ENCODE measurements at places on chromosomes 5 and 9.

DNA sequence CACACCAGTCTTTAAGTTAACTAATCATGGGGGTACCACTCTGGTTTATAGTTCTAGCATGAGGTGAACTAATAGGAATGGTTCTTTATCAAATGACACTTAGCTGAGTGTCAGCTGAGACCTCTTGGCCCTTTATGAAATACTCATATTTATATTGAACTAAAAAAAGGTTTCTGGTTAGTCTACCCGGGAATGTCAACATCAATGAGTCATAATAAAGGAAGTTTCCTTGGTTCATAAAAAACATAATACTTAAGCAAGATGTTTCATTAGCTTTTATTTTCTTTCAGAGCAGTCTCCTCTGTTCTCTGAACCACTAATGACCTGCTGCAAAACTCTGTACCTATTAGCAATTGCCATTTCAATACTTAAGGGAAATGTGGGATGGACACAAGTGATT is 13.7 kb downstream of the DAB2 start:
- no peaks in the 10 kb centered on the region for H3K4me1 ChIP-seq
- no peak for DNase-seq
- peaks cover 30% of the 10 kb centered on the region for H3K27me3 ChIP-seq
- no peak overlapping the region for H3K4me3 ChIP-seq
- no peak overlapping the region for H3K27ac ChIP-seq
- H3K36me3 ChIP-seq: no peaks in the 10 kb centered on the region

DNA sequence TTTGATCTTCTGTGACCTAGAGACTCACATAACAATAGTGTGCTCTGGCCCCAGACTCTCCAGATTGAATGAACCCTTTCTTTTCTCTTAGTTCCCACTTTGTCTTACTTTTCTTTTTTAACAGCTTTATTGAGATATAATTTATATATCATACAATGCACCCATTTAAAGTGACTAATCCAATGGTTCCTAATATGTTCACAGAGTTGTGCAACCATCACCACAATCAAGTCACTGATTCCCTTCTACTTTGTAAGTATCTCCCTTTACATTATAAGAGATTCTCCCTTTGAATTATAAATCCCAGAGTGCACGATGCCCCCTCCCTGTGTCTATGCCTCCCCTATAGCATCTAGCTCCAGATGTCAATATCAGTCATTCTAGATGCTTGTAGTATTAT is 172.4 kb downstream of the HINT1 start:
- H3K4me3 ChIP-seq: no peak overlapping the region
- no peaks in the 10 kb centered on the region for H3K27me3 ChIP-seq
- no peak for DNase-seq
- H3K4me1 ChIP-seq: no peaks in the 10 kb centered on the region

GRCh38 chr5:119323601-119324000 is 32.2 kb upstream of the TNFAIP8 start:
- H3K27me3 ChIP-seq: no peaks in the 10 kb centered on the region
- DNase-seq: no peak
- H3K36me3 ChIP-seq: peaks cover 15% of the 10 kb centered on the region
- peak overlapping the region; percentile 70 for H3K27ac ChIP-seq
- no peak overlapping the region for H3K4me3 ChIP-seq
- H3K4me1 ChIP-seq: peaks cover 87% of the 10 kb centered on the region

DNA sequence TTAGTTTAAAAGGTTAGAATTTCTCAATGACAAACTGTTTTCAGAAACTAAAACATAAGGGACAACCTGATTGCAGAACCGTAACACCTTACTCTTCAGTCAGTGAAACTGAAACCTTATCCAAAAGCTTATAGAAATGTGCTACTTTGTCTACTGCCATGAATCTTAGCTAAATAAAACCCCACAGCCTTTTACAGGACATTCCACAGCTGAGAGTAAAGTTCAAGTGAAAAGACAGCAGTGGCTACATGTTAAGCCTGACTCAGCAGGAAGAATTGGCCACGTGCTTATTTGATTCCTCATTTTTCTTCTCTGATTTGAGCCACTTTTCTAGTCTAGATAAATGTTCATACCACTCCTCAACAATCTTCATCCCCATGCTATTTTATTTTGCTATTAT is 278.7 kb upstream of the ISL1 start:
- DNase-seq: no peak
- H3K4me1 ChIP-seq: no peaks in the 10 kb centered on the region
- H3K4me3 ChIP-seq: no peak overlapping the region
- H3K27me3 ChIP-seq: no peaks in the 10 kb centered on the region
- H3K27ac ChIP-seq: no peak overlapping the region

DNA sequence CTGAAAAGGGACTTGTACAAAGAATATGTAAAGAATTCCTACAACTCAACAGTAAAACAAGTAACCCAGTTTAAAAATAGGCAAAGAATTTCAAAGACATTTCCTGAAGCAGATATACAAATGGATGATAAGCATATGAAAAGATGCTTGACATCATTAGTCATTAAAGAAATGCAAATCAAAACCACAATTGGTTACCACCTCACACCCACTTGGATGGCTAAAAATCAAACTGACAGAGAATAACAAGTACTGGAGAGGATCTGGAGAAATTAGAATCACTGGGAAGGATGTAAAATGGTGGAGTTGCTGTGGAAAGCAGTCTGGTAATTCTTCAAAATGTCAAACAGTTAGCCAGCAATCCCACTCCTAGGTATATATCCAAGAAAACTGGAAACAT is 12.5 kb upstream of the FOXE1 start:
- no peak for DNase-seq
- no peaks in the 10 kb centered on the region for H3K4me1 ChIP-seq
- H3K27me3 ChIP-seq: peaks cover 71% of the 10 kb centered on the region
- no peak overlapping the region for H3K4me3 ChIP-seq
- H3K27ac ChIP-seq: no peak overlapping the region

DNA sequence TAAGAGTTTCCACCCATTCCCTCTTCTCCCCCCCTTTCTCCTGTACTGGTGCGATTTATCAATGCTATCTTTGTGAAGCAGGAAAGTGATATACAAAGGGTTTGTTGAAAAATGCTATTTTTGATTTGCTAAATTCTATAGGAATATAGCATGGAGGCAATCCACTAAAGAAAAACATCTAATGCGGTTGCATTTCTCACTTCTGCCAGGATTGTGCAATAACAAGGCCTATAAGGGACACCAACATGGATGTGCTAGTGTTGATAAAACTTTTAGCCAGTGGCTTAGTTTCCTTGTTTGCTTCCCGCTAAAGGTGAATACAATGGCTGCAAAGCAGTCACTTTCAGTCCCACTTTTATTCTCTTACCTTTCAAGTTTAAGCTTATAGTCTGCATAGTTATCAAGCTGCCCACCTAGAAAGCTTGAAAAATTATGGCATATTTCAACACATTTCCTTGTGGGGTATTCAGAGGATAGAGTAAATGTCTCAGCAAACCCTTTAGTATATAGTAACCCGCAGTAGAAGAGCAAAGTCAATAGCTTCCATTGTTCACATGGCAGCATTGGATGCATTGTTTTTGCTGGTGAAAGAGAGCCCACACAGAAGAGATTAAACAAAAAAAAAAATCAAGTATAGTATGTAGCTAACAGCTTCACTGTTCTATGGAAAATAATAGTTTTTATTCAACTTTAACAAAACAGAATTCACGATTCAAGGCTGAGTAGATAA is 674.6 kb upstream of the SEMA6A start:
- no peaks in the 10 kb centered on the region for H3K4me1 ChIP-seq
- no peaks in the 10 kb centered on the region for H3K36me3 ChIP-seq
- H3K4me3 ChIP-seq: no peak overlapping the region
- H3K27ac ChIP-seq: no peak overlapping the region

GRCh38 chr5:124729720-124730359 is 16.6 kb downstream of the ZNF608 start:
- no peak overlapping the region for H3K4me3 ChIP-seq
- no peaks in the 10 kb centered on the region for H3K4me1 ChIP-seq
- H3K36me3 ChIP-seq: no peaks in the 10 kb centered on the region
- no peak overlapping the region for H3K27ac ChIP-seq
- peaks cover under 1% of the 10 kb centered on the region for H3K27me3 ChIP-seq

DNA sequence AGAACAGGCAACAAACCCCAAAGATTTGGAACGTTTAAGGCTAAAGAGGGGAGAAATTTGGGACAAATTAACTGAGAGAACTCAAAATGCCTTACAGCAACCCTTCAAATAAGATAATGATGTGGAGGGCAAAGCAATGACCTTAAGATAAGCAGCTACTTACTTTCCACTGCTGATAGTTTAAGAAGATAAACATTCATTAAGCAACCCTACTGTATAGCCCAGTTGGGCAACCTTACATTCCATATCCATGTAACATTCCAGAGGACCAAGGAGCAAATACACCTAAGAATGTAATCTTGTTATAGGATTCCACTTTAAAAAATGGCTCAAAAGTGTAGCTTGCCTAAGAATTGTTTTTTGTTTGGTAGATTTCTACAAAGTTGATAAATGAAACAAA is 14.8 kb downstream of the ETF1 start:
- peaks cover 30% of the 10 kb centered on the region for H3K4me1 ChIP-seq
- no peak overlapping the region for H3K4me3 ChIP-seq
- H3K27me3 ChIP-seq: no peaks in the 10 kb centered on the region
- H3K36me3 ChIP-seq: peaks cover 27% of the 10 kb centered on the region
- DNase-seq: no peak

GRCh38 chr5:104541141-104541785 is 978.7 kb upstream of the NUDT12 start:
- H3K4me1 ChIP-seq: no peaks in the 10 kb centered on the region
- H3K27me3 ChIP-seq: no peaks in the 10 kb centered on the region
- H3K4me3 ChIP-seq: no peak overlapping the region
- no peak overlapping the region for H3K27ac ChIP-seq
- no peaks in the 10 kb centered on the region for H3K36me3 ChIP-seq

- no peak for DNase-seq
- no peak overlapping the region for H3K27ac ChIP-seq
- H3K4me3 ChIP-seq: no peak overlapping the region
- no peaks in the 10 kb centered on the region for H3K36me3 ChIP-seq
Observed at GRCh38 chr5:158700231-158701006, 399.3 kb downstream of the EBF1 start.

DNA sequence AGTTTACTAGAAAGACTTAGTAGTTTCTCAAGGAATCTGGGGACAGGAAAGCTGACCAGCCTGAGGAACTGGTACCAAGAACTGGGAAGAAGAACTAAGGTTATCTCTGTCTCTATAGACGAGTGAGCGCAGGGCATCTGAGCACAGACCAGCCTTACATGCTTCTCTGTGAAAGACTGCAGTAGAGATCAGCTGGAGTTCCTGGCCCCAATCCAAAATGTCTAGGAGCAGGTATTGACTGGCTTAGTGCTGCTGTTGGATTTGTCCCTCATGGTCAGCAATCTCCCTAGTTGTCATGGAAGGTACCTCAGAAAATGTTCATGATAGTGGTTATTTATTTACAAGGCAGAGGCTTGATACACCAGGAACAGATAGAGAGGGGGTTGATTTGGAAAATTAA is 13.3 kb downstream of the NUP214 start:
- no peak for DNase-seq
- no peak overlapping the region for H3K27ac ChIP-seq
- H3K4me1 ChIP-seq: peaks cover under 1% of the 10 kb centered on the region
- H3K36me3 ChIP-seq: peaks cover 54% of the 10 kb centered on the region
- H3K27me3 ChIP-seq: no peaks in the 10 kb centered on the region
- H3K4me3 ChIP-seq: no peak overlapping the region

- H3K36me3 ChIP-seq: no peaks in the 10 kb centered on the region
- H3K27ac ChIP-seq: no peak overlapping the region
- H3K4me1 ChIP-seq: no peaks in the 10 kb centered on the region
- no peak for DNase-seq
- no peak overlapping the region for H3K4me3 ChIP-seq
Observed at GRCh38 chr9:105681724-105682123, 12.6 kb upstream of the TMEM38B start.

GRCh38 chr5:41067714-41068568 is 3.2 kb downstream of the MROH2B start:
- H3K27ac ChIP-seq: no peak overlapping the region
- H3K36me3 ChIP-seq: no peaks in the 10 kb centered on the region
- H3K4me3 ChIP-seq: no peak overlapping the region
- no peaks in the 10 kb centered on the region for H3K27me3 ChIP-seq

GRCh38 chr5:177496070-177496726 is 1.2 kb downstream of the PDLIM7 start:
- peaks cover 21% of the 10 kb centered on the region for H3K27me3 ChIP-seq
- H3K4me3 ChIP-seq: peak overlapping the region; percentile 62
- peaks cover 44% of the 10 kb centered on the region for H3K4me1 ChIP-seq
- DNase-seq: no peak

DNA sequence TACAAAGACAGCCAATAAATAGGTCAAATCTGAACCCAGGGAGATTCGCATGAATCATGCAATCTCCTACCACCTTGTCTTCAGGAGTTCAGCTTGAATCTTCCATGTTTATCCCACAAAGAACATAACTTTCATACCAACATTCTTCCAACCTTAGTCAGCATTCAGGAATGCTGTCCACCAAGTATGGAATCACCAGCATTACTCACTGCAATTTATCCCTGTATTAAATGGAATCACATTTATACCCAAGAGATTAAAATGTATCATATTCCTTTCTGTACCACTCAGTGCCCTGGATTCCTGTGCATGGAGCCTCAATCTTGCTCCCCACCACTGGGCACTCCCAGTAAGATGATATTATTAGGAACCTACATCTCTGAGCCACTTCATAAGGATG is 162.6 kb downstream of the GLIS3 start:
- H3K4me3 ChIP-seq: no peak overlapping the region
- DNase-seq: no peak
- no peak overlapping the region for H3K27ac ChIP-seq
- H3K36me3 ChIP-seq: no peaks in the 10 kb centered on the region
- no peaks in the 10 kb centered on the region for H3K27me3 ChIP-seq

GRCh38 chr5:137415231-137415681 is 83.9 kb downstream of the SPOCK1 start:
- no peak overlapping the region for H3K27ac ChIP-seq
- peaks cover 7% of the 10 kb centered on the region for H3K27me3 ChIP-seq
- DNase-seq: no peak
- H3K36me3 ChIP-seq: no peaks in the 10 kb centered on the region
- no peaks in the 10 kb centered on the region for H3K4me1 ChIP-seq

GRCh38 chr5:123807177-123807945 is 295.4 kb downstream of the CSNK1G3 start:
- H3K27me3 ChIP-seq: no peaks in the 10 kb centered on the region
- H3K4me1 ChIP-seq: no peaks in the 10 kb centered on the region
- H3K4me3 ChIP-seq: no peak overlapping the region
- no peak overlapping the region for H3K27ac ChIP-seq
- H3K36me3 ChIP-seq: no peaks in the 10 kb centered on the region

GRCh38 chr5:72587661-72588308 is 80.6 kb upstream of the ZNF366 start:
- no peak for DNase-seq
- no peaks in the 10 kb centered on the region for H3K36me3 ChIP-seq
- peaks cover 20% of the 10 kb centered on the region for H3K27me3 ChIP-seq
- H3K4me1 ChIP-seq: no peaks in the 10 kb centered on the region

GRCh38 chr9:121331992-121332685 is 37.9 kb downstream of the STOM start:
- H3K36me3 ChIP-seq: peaks cover 26% of the 10 kb centered on the region
- no peak for DNase-seq
- H3K4me3 ChIP-seq: no peak overlapping the region

GRCh38 chr5:112059579-112060135 is 302.7 kb upstream of the NREP start:
- H3K27me3 ChIP-seq: peaks cover 4% of the 10 kb centered on the region
- no peak overlapping the region for H3K27ac ChIP-seq
- no peak for DNase-seq
- H3K4me1 ChIP-seq: no peaks in the 10 kb centered on the region
- no peak overlapping the region for H3K4me3 ChIP-seq

GRCh38 chr9:79623799-79624721 is 52.3 kb downstream of the TLE4 start:
- peak; percentile 71 for DNase-seq
- H3K4me3 ChIP-seq: peak overlapping the region; percentile 29
- peaks cover 23% of the 10 kb centered on the region for H3K36me3 ChIP-seq
- no peaks in the 10 kb centered on the region for H3K27me3 ChIP-seq

All from activated CD8-positive, alpha-beta memory T cell treated with anti-CD3 and anti-CD28 coated beads, Interleukin-2, amount 10 ng/mL, durations not matched to agents 7 days and 5 days (primary cell).